ENCODE measurements at places on chromosomes 11 and 22.
A peak's percentile ranks its signal among the peaks of the same experiment; 100 is the strongest.

GRCh38 chr22:21568347-21569075 is 997 bp downstream of the UBE2L3 start:
- DNase-seq, result peak; percentile 63

GRCh38 chr11:110830344-110830743 is 118.1 kb upstream of the ARHGAP20 start:
- DNase-seq, result no peak

DNA sequence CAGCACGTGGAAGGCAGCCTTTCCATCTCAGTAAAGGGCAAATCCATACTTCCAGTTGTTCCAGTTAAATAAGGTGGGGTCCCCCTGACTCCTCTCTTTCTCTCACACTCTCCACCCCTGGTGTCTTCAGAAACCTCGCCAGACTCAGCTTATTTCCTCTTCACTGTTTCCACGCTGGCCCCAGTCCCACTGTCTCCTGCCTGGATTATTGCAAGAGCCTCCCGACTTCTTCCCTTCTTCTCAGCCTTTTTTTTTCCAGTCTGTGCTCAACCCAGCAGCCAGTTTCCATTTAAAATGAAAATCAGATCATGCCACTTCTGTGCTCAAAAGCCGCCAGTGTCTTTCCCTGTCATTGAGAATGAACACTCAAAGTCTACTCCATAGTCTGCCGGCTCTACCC is 131.4 kb downstream of the PKNOX2 start:
- DNase-seq, result no peak

DNA sequence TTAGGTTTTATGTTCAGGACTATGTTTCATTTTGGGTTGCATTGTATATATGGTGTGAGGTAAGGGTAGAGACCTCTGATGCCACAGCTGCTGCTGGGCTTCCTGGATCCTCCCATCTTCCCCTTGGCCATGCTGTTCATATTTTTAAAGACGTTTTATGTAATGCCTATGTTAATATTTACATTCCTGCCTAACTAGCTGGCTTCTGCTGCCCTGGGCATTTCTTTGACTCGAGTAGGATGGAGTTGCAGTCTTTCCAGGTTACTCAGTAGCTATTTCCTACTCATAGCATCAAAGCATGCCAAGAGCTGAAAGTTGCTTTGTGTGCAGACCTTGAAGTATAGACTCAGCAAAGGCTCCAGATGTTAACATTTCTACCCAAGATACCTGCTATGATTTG is 220.5 kb upstream of the CADM1 start:
- no peak for DNase-seq

DNA sequence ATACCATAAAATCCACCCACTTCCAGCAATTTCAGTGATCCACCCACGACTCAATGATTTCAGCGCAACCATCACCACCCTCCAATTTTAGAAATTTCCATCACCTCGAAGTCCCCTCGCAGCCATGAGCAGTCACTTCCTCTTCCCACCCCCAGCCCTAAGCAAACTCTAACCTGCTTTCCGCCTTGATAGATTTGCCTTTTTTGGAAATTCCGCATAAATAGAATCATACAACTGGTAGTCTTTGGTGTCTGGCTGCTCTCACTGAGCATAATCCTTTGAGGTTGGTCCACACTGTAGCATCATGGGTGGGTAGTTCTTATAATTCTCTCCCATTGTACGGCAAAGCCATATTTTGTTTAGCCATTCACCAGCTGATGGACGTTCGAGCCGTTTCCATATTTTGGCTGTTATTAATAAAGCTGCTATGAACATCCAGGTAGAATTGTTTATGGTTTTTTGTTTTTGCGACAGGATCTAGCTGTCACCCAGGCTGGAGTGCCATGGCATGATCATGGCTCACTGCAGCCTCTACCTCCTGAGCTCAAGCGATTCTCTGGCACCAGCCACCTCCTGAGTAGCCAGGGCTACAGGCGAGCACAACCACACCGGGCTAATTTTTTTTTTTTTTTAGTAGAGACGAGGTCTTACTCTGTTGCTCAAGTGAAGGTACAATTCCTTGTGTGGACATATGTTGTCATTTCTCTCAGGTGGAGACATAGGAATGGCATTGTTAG is 16.0 kb downstream of the PIM3 start:
- DNase-seq, result peak; percentile 29

DNA sequence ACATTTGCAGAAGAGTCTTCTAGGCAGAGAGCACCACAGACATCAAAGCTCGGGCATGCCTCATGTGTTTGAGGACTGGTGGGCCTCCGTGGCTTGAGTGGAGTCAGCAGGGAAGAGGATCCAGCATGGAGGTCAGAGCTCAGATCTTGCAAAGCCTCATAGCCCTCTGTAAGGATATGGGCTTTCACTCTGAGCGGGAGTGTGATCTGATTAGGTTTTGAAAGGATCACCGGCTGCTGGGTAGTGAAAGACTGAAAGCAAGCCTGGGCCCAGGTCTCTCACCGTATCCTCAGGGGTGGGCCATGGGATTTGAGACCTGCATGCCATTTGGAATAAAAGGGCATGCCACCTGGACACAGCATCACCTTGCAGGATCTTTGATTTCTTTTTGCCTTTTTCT is 112.7 kb downstream of the TEAD1 start:
- no peak for DNase-seq

- DNase-seq, result no peak
Measured at GRCh38 chr22:44571566-44572413, 73.8 kb upstream of the RTL6 start.

DNA sequence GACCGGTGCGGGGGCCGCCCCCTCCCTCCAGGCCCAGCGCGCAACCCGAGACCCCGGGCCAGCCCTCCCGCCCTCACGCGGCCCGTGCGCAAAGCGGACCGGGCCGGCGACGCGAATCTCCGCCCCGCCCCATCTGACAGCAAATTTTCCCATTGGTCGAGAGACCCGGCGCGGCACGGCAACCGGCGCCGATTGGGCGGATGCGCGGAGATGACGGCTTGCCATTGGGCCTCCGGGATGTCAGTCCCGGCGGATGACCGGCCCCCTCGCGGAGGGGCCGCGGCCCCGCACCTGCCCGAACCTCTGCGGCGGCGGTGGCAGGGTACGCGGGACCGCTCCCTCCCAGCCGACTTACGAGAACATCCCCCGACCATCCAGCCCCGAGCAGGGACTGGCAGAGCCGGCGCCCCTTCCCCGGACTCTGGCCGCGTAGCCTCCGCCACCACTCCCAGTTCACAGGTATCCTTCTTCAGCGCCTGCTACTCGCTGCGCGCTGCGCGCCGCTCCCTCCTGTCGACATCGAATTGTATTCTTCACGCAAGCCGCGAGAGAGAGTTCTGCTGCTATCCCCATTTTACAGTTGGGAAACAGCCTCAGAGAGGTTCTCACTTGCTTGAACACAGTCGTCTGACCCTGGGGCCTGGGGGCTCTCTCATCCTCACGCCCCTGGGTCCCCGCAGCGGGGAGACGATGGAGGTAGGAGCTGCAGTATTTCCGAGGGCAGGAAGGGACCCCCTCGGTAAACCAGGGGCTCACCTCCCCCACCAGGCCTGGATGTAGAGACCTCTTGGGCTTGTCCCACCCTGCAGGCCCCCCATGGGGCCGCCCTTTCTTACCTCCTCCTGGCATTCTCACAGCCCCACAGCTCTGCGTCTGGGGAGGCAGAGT is at the start of gene ARVCF:
TSS of gene ARVCF (minus strand) at position 90 of the 888 bp plus-strand sequence. CDS start 26,029 bp downstream, outside the sequence.
- DNase-seq, result peak; percentile 87

All from RKO (cell line).